Neuronal stem cell (in vitro differentiated cells): ENCODE measurements at places on chromosomes 7 and 10.

- no peak for DNase-seq
Observed at GRCh38 chr10:11962176-11962575, 80.4 kb downstream of the UPF2 start.

DNA sequence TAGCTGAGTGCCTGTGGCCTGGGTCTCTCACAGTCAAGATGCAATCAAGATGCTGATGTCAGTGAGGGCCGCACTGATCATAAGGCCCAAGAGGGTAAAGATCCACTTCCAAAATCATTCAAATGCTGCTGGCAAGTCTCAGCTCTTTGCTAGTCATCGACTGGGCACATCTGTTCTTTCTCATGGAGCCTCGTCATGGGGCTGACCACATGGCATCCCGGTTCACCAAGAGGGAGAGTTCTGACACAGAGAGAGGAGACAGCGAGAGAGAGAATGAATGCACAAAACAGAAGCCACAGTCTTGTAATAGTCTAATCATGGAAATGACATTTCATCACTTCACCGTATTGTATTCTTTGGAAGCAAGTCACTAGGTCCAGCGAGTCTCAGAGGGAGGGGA, 1067.5 kb upstream of the C7orf33 start:
- DNase-seq, result no peak

- no peak for DNase-seq
Observed at GRCh38 chr7:78015574-78016260, 217.1 kb downstream of the PHTF2 start.

DNA sequence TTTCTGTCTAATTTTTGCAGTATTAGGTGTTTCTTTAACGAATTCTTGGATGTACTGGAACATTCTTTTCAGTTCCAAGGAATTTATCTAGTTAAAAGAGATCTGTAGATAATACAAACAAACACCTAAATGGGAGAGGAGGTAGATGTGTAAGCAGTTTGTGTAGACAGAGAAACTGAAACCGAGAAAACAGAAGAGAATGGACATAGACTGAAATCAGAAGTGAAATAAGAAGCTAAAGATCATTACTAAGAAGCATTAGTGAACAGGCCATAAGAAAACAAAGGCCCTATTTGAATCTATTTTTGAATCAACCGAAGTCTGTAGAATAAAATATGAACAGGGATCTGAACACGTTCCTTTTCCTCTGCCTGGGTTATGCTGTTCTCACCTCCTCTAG, 26.5 kb upstream of the TMEM229A start:
- no peak for DNase-seq

GRCh38 chr7:150858236-150859197, 6.2 kb downstream of the AOC1 start:
- no peak for DNase-seq

GRCh38 chr7:5255832-5256231, 26.9 kb upstream of the SLC29A4 start:
- DNase-seq, result no peak

GRCh38 chr10:22988581-22989360, 60.9 kb downstream of the ARMC3 start:
- peak; percentile 60 for DNase-seq

- no peak for DNase-seq
Observed at GRCh38 chr10:15083674-15084501, 4.7 kb downstream of the ACBD7 start.

GRCh38 chr7:130277763-130278643, 11.3 kb downstream of the CPA2 start:
- peak; percentile 24 for DNase-seq

DNA sequence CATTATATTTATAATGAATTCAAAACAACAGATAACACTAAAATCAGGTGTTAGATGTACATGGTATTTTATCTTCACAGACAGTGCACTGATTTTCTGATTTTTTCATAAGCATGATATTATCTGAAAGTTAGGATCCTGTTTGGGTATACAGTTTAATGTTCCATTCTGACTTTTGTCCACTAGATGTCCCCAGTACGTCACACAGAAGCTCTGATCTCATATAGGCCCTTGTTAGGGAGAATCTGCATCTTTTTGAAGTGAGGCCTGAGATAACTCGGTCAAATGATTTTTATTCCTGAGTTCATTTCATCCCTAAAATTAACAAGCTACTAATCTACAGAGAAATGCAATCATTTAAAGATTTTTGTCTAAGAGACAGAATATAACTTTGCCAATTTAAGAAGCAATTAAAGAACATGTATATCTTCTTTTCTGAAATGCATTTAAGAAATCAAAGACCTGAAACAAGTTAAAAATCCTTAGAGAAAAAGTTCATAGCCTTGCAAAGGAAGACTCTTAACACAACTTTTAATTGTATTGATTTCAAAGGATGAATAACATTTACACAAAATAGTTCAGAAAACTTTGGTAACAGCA, 72.0 kb upstream of the TES start:
- peak; percentile 48 for DNase-seq

GRCh38 chr10:69759641-69760040, 42.1 kb upstream of the COL13A1 start:
- no peak for DNase-seq

DNA sequence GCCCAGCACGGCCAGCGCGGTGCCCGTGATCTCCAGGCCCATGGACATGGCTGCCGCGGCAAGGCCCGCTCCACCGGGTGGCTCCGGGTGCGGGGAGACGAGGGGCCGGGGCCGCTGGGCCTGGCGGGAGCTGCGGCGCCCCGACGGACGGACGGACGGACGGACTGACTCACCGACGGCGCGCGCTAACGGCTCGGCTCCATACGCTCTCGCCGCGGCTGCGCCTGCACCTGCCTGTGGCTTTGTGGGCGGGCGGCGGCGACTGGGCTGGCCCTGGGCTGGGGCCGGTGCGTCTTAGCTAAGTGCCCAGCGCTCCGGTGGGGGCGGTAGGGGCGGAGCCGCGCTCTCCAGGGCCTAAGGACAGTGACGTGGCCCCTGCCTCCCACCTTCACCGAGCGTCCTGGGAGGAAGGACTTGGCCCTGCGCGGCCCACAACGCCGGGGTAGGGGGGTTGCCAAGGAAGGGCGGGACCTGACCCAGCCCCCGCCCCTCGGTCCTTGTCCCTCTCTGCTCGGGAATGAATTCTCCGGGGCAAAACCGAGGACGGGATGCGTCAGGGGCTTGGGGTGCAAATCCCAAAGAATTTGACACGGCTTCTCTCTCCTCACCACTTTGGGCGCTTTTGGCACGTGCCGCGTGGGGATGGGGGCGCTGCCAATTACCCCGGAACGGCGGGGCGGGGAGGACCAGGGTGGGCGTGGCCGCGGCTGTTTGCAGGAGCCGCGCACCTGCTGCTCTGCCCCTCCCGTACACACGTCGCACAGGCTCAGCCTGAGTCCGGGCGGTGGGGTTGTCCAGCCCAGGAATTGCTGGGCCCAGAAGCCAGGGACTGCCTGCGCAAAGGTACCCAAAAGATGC, at the start of gene CLDN3:
TSS of gene CLDN3 (minus strand) at position 269 of the 858 bp plus-strand sequence. CDS start at position 48, 221 bp downstream.
- peak; percentile 73 for DNase-seq

DNA sequence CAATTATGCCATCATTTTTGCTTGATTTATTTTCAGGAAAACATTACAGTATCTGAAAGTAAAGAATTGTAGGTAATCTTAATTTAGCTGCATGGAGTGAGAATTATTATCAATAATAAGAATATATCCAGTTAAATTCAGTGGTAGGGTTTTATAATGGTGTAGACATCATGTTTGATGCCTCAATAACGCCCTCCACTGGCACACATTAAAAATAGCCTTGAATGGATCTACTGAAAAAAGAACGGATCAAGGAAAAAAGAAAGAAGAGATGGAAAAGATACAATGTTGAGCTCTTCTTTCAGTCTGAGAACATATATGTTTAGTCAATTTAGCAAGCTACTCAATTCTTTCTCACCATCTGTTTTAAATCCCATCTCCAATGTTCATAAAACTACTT, 319.2 kb downstream of the CDC14C start:
- no peak for DNase-seq

GRCh38 chr7:6392712-6393666, 54.8 kb downstream of the DAGLB start:
- no peak for DNase-seq

DNA sequence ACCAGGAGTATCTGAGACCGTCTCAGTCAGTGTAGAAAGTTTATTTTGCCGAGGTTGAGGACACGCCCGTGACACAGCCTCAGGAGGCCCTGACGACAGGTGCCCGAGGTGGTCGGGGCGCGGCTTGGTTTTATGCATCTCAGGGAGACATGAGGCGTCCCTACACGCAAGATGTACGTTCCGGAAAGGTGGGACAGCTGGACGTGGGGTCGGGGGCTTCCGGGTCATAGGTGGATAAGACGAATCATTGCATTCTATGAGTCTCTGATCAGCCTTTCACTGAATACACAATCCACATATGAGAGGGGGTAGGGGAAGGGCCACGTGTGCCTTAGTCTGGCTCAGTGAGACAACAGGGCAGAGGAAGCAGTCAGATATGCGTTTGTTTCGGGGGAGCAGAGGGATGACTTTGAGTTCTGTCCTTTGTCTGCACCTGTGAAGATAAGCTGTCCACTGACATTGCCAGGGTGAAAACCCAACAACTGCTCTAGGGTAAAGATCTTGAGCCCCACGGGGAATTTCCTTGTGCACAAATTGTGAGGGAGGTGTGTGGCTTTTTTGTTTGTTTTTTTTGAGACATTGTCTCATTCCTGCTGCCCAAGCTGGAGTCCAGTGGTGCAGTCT, 66.2 kb downstream of the DNAJB6 start:
- DNase-seq, result no peak

DNA sequence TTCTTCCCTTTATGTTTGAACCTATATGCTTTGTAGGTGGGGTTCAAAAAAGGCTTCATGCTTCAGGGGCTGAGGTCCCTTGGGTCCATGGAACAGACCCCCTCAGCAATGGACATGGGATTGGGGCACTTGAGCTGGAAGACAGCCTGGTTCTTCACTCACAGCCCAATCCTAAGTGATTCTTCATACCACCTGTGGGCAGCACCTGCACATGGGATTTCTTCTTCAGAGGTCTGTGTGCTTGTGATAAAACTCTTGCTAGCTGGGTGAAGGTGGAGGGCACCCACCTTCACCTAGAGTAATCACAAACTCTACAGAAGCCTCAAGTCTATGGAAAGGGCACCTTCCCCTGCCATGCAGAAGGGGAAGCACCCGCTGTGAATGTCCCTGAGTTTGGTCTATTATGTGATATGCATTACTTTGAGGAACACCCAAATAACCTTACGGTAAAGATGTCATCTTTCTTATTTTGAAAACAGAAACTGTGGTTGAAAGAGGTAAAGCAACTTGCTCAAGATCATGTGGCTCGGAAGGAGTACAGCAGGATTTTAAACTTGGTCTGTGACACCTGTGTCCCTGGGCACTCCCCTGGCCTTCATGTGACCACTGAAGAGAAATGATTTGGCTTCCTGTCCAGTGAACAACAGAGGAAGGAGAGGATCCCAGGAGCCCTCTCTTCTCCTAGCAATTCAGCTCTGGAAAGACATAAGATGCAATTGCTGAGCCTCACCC, 469.5 kb upstream of the ZMIZ1 start:
- DNase-seq, result no peak

GRCh38 chr7:95089414-95090315, 182.3 kb downstream of the PPP1R9A start:
- no peak for DNase-seq

- no peak for DNase-seq
Observed at GRCh38 chr7:141003172-141004065, 11.3 kb downstream of the MRPS33 start.

DNA sequence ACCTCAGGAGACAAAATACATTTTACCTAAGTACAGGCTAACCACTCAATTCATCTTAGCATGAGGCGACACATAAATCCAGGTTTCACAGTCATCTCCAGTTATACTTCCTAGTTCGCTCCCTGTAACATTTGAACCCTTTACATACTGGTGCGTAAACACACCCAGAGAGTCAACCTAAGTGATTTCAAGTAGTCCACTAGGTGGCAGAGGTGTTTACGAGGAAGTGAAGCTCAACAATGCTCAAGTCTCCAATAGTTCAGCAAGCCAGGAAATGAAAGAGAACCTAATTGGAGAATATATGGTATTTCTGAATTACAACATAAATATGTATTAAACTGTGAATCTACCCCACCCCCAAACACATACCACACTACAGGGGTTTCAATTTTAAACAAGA, 76.3 kb upstream of the ABCB5 start:
- no peak for DNase-seq

DNA sequence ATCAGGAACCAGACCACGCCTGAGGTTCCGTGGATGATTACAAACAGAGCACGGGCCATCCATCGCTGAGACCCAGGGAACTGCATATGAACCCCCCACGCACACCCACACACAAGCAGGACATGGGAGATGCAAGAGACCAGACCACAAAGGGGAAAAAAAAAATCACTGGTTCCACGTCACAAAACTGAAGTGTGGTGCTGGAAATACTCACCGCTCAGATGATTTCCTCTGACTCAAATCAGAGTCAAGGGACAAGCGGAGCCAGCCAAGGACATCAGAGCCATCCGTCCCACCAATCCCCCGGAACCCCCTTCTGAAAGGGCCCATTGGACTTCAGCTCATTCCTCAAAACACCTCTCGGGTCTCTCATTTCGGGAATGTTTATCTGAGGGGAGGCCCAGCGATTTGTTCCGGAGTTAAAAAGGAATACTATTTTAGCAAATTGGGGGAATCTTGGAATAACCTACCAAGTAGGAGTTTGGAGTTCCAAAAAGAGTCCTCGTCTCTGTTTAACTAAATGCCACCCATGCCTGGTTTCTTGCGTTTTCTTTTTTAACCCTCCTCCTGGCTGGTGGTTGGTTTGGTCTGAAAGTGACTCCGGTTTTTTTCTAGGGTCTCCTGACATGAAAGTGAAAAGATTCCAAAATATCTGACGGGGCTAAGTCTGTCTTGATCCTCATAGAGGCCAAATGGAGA, 15.0 kb downstream of the SNX8 start:
- DNase-seq, result no peak

GRCh38 chr7:41887416-41887815, 184.5 kb upstream of the INHBA start:
- no peak for DNase-seq

GRCh38 chr7:35753761-35754603, 46.9 kb upstream of the SEPTIN7 start:
- DNase-seq, result no peak

- DNase-seq, result peak; percentile 39
Observed at GRCh38 chr7:114081606-114082425, 163.0 kb upstream of the PPP1R3A start.

GRCh38 chr10:23514321-23514720, 75.4 kb downstream of the OTUD1 start:
- DNase-seq, result no peak

DNA sequence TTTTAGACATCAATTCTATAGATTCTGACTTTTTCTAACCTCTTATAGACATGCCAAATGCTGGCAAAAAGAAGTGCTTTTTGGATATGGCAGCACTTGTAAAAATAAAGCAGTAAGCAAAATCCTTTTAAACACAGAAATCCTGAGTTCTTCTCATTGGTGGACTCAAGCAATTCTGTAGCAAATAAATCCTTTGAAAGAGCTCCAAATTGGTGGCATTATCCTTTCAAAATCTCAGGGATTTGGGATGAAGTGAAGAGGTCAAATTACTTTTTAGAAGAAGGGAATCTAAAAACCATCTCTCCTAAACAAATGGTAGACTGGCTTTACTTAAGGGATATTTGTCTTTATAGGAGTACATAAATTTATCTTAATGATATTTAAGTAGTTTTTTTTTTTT, 17.5 kb upstream of the ASCC1 start:
- no peak for DNase-seq

- no peak for DNase-seq
Observed at GRCh38 chr10:127194111-127194510, 2.3 kb downstream of the INSYN2A start.

GRCh38 chr10:6383096-6383812, 180.5 kb downstream of the PFKFB3 start:
- DNase-seq, result no peak
